Kidney (tissue), 22 donors: ENCODE measurements at places on chromosomes 1 and 21. TPM values are rescaled to one million over a fixed set of nuclear protein-coding genes. Genes with fewer than 3 reads are reported as not detected.

Gene TUFT1
- 8.9 TPM for polyA plus RNA-seq

Gene CFHR3
- polyA plus RNA-seq, result not detected

Gene OLFML2B
- 2.9 TPM for polyA plus RNA-seq

Gene KRTAP13-2
- not detected for polyA plus RNA-seq

Gene FASLG
- not detected for polyA plus RNA-seq

Gene OR13G1
- polyA plus RNA-seq, result not detected

GRCh38 chr1:113282893-113283285, 107.4 kb upstream of the MAGI3 start:
- H3K4me1 ChIP-seq, result no peaks in the 10 kb centered on the region
- H3K27ac ChIP-seq, result no peak overlapping the region
- DNase-seq, result no peak
- no peaks in the 10 kb centered on the region for H3K36me3 ChIP-seq
- H3K4me3 ChIP-seq, result no peak overlapping the region

DNA sequence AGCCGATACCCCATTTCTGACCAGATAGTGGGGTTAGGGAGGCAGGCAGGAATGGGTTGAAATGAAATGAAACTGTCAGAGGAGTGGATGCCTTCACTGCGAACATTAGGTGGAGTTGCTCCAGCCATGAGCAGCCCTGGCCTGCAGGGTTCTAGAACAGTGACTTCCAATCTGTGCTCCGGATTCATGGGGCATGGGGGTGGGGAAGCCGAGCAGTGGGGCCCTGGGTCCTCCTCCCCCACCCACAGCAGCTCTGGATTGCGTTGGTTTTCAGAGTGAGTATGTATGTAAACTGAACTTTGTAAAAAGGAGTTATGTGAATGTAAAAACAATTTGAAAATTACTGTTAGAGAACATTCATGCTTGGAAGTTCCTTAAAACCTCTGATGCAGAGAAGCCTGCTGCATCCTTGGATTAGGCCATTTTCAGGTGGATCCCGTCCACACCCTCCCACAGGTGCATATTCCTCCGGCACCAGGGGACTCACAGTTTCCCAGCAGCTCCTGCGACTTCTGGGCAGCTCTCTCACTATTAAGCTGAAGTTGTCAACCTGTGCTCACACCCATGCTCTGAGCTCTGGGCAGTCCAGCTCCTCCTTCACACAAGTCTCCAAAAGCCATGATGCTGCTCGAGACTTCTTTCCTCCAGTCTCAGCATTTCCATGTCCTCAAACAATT, 54.4 kb upstream of the EDN2 start:
- H3K27ac ChIP-seq, result peak overlapping the region; percentile 48
- no peaks in the 10 kb centered on the region for H3K36me3 ChIP-seq
- no peak overlapping the region for H3K4me3 ChIP-seq
- H3K27me3 ChIP-seq, result no peaks in the 10 kb centered on the region
- H3K4me1 ChIP-seq, result peaks cover 14% of the 10 kb centered on the region

DNA sequence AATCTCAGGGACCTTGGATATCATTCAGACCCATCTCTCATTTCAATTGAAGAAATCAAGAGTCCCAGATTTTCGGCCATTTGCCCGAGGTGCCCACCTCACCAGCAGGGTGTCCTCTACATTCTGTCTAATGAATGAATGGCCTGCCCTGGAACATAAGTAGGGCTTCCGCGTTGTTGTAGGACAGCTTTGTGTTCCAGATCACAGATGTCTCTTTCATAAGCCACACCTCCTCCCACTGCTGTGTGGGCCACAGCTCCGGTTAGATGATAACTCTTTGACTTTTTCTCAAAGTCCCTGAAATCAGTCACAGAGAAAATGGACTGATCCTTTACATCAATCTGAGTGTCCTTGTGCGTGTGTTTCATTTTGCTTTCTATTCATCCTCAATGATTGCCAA, 144.4 kb downstream of the RGS7 start:
- DNase-seq, result no peak
- H3K27me3 ChIP-seq, result no peaks in the 10 kb centered on the region
- no peaks in the 10 kb centered on the region for H3K4me1 ChIP-seq
- H3K27ac ChIP-seq, result no peak overlapping the region

GRCh38 chr21:32941263-32941662, 84.5 kb upstream of the OLIG2 start:
- DNase-seq, result no peak
- no peaks in the 10 kb centered on the region for H3K36me3 ChIP-seq
- no peaks in the 10 kb centered on the region for H3K4me1 ChIP-seq

DNA sequence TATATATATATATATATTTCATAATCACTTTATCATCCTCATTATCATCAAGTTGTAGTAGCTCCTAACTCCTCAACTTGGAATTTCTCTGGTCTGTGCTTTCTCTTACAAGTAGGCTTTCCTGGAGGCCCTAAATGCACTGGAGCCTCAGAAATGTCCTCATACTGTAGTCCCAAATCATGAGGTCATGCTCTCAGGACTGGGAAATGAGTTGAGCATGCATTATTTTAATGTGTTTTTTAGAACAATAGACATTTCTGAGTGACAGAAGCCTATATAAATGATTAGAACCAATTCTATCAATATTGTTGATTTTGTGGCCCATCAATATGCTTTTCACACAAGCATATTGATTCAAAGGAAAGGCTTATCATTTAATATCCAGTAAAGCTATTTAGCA, 42.9 kb upstream of the C1orf105 start:
- no peak overlapping the region for H3K27ac ChIP-seq
- H3K27me3 ChIP-seq, result no peaks in the 10 kb centered on the region
- H3K4me3 ChIP-seq, result no peak overlapping the region
- H3K36me3 ChIP-seq, result no peaks in the 10 kb centered on the region
- DNase-seq, result no peak

DNA sequence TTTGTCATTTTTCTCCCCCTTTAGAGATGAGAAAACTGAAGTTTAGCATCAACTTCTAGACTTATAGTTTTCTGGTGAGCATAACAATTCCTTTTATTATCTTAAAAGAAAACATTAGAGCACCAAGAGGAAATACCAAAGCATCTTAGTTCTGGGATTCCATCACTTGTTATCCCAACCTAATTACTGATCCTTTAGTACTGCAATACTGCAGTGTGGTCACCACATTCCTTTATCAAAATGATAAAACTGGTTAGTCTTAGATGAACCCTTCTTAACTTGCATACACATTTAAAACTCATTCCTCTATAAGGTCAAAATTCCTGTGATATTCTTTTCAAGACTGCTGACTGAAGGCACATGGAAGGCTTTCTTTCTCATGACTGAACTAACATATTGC, 23.1 kb downstream of the SOD1 start:
- no peaks in the 10 kb centered on the region for H3K27me3 ChIP-seq
- H3K4me3 ChIP-seq, result no peak overlapping the region
- DNase-seq, result no peak
- peaks cover 24% of the 10 kb centered on the region for H3K36me3 ChIP-seq
- no peak overlapping the region for H3K27ac ChIP-seq
- H3K4me1 ChIP-seq, result peaks cover 2% of the 10 kb centered on the region

DNA sequence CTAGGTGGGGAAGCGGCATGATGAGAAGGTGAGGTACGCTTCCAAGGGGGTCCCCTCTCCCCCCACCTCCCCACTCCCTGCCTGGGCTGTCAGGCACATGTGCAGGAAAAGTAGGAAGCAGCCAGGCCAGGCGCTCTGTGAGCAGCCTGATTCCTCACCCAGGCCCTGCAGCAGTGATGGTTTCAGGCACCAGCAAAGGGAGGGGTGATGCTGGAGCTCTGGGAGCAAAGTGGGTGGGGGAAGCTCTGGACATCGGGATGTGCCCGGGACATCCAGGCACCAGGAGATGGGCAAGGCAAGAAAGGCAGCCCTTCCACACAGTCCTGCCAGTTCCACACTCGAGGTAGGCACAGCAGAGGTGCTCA, 106.1 kb downstream of the CRYAA start:
- no peaks in the 10 kb centered on the region for H3K27me3 ChIP-seq
- H3K4me1 ChIP-seq, result no peaks in the 10 kb centered on the region
- H3K36me3 ChIP-seq, result no peaks in the 10 kb centered on the region
- DNase-seq, result no peak

GRCh38 chr1:156487862-156488261, 12.7 kb downstream of the MEF2D start:
- no peak for DNase-seq
- H3K36me3 ChIP-seq, result peaks cover 9% of the 10 kb centered on the region
- no peaks in the 10 kb centered on the region for H3K27me3 ChIP-seq
- no peak overlapping the region for H3K4me3 ChIP-seq

GRCh38 chr1:83131692-83131955, 867.3 kb downstream of the TTLL7 start:
- no peak overlapping the region for H3K27ac ChIP-seq
- no peaks in the 10 kb centered on the region for H3K27me3 ChIP-seq
- no peak overlapping the region for H3K4me3 ChIP-seq
- H3K36me3 ChIP-seq, result no peaks in the 10 kb centered on the region
- no peaks in the 10 kb centered on the region for H3K4me1 ChIP-seq
- no peak for DNase-seq

GRCh38 chr1:8565802-8566201, 247.9 kb downstream of the SLC45A1 start:
- H3K36me3 ChIP-seq, result no peaks in the 10 kb centered on the region
- H3K4me3 ChIP-seq, result no peak overlapping the region
- H3K27ac ChIP-seq, result no peak overlapping the region
- no peak for DNase-seq
- no peaks in the 10 kb centered on the region for H3K27me3 ChIP-seq

DNA sequence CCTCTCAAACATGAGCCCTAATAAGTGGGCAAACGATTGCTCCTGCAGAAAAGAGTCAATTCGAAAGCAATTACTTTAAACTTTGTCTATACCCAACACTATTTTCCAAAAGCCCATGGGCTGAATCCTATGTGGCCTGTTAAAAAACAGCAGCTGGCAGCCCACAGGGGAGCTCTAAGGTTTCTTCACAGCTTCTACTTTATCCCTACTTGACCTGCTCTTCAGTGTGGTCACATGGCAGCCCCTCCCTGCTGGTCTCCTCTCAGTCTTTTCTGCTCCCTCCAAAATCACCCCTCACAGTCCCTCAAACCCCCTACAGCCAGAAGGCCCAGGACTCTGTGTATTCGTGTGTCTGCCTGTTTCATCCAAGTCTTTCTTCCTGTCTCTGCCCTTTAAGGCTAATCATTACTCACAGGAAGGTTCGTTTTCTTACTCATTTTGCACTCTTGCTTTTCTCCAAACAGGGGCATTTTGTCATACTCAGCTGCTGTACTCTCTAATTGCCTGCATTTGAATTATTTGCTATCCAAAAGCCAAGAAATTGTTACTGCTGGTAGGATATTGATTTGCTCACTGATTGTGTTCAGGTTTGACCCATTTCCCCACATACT, 62.4 kb upstream of the FAM3B start:
- no peaks in the 10 kb centered on the region for H3K27me3 ChIP-seq

DNA sequence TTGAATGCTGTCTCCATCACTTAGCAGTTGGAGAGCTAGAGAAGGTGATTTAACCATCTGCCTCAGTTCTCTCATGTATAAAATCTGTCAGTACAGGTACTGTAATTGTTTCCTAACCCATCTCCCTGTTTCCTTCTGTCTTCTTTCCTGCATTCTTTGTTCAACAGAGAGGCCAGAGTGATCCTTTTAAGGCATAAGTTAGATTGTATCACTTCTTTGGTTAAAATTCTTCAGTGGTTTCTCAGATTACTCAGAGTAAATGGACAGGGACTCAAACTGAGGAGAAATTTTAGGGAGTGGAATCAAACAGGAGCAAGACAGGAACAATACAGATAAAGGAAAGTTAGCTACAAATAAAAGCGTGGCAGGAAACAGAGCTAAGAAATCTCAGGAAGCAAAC, 45.2 kb upstream of the SSX2IP start:
- H3K27me3 ChIP-seq, result no peaks in the 10 kb centered on the region
- no peak overlapping the region for H3K27ac ChIP-seq
- no peaks in the 10 kb centered on the region for H3K36me3 ChIP-seq
- no peak overlapping the region for H3K4me3 ChIP-seq
- H3K4me1 ChIP-seq, result no peaks in the 10 kb centered on the region

GRCh38 chr1:7516341-7516740, 254.8 kb upstream of the VAMP3 start:
- no peaks in the 10 kb centered on the region for H3K36me3 ChIP-seq
- H3K4me1 ChIP-seq, result no peaks in the 10 kb centered on the region
- H3K4me3 ChIP-seq, result no peak overlapping the region
- H3K27me3 ChIP-seq, result no peaks in the 10 kb centered on the region
- no peak for DNase-seq

DNA sequence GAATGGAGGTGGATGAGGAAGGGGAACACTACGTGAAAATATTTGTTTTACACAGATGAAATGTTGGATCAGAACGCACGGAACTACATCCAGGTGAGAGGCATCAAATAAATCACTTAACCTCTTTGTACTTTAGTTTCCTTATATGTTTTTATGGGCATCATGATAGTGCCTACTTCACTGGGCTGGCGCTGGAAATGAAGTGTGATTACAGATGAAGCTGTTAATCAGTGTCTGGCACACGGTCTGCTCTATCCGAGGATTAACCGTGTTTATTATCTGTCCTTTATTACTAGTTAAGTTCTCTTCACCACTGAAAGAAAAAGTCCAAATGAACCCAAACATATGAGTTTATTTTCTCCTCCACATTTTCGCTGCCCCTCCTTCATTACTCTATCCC, 96.0 kb upstream of the TRABD2B start:
- H3K27me3 ChIP-seq, result peaks cover 7% of the 10 kb centered on the region
- H3K27ac ChIP-seq, result no peak overlapping the region
- peaks cover 3% of the 10 kb centered on the region for H3K4me1 ChIP-seq
- no peak overlapping the region for H3K4me3 ChIP-seq
- no peak for DNase-seq

DNA sequence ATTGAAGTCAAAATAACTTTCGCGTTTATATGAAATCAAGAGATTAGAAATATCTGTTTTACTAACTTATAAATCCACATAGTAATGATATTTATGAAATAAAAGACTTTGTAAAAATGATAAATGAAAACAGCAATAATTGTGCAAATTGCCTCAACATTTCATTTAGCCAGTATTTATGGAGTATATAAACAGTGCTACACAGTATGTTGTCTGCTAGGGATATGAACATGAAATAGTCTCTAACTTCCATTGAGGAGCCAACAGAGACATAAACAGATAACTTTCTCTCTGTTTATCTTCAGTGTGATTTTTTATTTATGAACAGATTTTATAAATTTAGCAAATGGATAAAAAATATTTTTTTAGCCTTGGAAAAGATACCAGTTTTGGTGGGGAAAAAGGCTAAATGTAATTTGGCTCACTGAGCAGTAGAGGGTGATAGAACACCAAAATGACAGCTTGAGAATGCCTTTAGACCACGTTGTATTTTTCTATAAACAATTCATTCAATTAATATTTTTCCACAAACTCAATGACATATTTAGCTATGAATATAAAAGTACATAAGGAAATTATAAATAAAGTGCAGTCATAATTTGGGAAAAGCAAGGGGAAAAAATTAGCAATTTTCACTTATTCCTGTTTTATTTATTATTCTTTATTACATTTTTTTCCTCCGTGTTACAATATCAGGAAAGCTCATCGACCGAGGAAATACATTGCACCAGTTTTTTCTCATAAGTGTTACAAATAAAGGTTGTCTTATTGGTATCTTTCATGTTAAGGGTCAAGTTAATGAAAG, 47.5 kb upstream of the EEIG2 start:
- H3K27me3 ChIP-seq, result no peaks in the 10 kb centered on the region
- no peak overlapping the region for H3K27ac ChIP-seq
- peak; percentile 64 for DNase-seq

GRCh38 chr1:90274376-90274775, 279.5 kb downstream of the ZNF326 start:
- H3K4me1 ChIP-seq, result no peaks in the 10 kb centered on the region
- no peak for DNase-seq
- no peak overlapping the region for H3K4me3 ChIP-seq
- no peaks in the 10 kb centered on the region for H3K36me3 ChIP-seq
- H3K27ac ChIP-seq, result no peak overlapping the region
